ENCODE measurements at places on chromosomes 11 and 22.

GRCh38 chr11:102266099-102266498 lies 51.2 kb upstream of the BIRC3 start:
- DNase-seq: no peak

DNA sequence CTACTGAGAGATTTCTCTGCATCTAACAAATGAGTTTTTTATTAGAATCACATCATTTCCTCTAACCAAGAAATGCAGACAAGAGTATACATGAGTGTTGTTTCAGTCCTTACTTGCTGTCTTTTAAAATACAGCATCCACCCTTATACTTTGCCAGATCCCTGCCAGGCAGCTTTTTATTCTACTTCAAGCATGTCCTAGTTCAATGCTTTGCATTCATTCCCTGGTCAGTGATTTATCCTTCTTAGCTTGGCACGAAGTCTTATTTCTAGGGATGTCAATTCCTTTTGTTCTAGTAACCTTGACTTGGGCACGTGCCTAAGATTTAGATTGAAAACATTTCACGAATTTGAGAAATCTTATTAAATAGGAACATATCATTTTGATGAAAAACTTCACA lies 307.2 kb upstream of the MPPED2 start:
- DNase-seq: no peak

GRCh38 chr11:45440111-45440510 lies 154.0 kb upstream of the SYT13 start:
- no peak for DNase-seq

DNA sequence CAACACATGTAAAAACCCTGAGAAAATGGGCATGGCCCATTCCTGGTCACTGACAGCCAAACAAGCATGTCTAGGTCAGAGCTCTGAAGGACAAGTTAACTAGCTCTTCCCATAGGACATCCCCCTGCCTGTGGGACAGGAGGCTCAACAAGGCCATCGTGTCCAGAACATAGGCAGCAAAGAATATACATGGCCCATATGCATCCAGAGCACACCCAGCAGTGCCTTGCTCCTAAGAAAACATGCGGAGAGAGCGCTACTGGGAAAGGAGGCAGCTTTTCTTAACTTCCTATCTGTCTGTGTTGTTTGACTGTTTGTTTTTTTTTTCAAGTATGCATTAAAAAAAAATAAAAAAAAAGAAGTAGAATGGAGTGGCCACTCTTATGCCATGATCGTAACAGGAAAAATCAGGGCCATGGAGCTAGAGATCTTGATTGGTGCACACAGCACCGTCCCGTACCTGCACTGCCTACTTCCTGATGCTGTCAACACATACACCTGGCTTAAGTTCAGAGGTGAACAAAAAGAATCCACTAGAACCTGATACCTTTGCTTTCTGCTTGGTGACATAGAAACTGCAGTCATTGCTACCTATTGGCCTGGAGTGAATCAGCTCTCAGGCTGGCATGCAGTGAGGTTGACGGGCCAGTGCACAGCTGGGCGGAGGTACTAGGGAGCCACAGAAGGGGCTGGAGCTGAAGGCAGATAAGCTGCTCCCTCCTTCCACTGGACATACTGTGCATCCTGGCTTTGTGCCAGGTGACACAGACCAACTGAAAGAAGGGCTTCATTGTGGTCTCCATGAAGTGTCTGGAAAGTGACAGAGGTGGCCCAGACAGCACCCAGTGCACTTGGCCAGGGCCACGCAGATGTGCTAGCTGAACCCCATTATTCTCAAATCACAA lies 11.9 kb downstream of the UFD1 start:
- no peak for DNase-seq

DNA sequence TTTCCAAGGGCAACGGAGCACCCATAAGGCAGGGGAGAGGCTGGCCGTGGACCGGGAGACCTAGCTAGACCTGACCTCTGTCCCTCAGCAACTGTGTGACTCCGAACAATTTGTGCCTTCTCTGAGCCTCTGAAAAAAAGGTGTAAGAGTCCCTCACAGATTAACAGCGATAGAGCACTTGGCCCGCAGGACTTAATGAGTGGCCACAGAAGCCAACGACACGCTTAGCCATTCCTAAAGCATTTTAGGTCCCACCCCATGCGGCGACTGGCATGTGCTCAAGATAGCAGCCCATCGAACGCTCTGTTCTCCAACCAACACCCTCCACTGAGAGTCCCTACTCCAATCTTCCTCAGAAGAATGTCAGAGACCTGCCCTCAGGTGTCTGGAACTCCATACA lies 1.5 kb downstream of the SULT4A1 start:
- no peak for DNase-seq

DNA sequence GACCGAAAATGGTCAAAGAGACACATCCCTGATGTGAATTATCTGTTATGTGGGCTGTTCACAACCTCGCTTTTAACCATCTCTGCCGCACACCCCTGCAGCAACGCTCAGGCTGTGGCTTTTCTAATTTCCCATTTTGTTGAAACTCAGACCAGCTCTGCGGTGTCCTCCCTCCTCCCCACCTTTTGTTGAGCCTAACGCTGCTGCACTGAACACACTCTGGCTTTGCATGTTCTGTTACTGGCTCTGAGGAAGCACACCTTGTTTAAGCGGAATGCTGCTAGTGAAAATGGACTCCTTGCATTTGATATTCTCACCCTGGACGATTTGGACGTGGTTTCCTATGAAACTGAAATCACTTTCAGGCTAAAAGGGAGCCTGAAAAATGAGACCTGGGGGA lies 198.5 kb upstream of the MTNR1B start:
- no peak for DNase-seq

DNA sequence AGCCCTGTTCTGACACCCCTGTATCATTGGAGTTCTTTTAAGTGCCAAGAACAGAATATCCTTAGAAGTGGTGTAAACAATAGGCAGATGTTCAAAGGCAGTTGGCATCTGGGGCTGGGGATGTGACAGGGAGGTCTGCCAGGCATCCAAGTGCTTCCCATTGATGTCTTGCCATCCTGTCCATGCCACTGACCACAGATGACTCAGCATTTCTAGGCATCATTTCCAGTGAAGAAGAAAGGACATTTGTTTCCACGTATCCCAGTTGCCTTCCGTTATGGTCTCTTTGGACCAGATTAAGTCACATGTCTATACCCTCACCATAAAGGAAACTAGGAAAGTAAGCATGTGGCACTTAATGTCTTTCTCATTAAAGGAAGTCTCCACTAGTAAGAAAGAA lies 76.7 kb upstream of the BARX2 start:
- no peak for DNase-seq

DNA sequence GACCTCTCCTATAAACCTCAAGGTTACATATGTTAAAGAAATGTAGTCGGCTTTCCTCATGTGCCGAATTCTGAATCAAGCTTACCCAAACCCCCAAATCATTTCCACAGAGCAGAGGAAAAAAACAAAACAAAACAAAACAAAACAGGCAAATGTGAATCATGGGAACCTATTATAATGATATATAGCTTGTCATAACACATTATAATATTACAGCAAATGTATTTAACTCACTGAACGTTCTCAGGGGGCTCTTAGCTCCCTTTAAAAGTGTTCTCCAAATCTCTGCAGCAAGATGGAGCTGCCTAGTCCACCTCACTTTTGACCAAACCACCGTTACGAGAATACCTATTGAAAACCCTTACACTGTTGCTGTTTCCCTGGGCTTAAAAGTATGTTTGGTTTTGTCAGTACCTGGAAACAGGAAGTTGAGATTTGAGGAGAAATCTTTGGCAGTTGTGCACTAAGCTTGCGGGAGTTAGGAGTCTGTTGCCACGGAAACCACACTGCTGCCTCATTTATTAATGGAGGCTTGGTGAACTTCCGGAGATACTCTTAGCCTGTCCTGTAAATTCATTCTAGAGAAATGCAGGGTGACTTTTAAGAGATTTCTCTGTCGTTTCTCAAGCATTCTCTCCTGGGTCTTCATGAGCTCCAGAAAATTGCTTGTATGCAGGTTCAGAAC lies 167.0 kb upstream of the RASSF10 start:
- no peak for DNase-seq

DNA sequence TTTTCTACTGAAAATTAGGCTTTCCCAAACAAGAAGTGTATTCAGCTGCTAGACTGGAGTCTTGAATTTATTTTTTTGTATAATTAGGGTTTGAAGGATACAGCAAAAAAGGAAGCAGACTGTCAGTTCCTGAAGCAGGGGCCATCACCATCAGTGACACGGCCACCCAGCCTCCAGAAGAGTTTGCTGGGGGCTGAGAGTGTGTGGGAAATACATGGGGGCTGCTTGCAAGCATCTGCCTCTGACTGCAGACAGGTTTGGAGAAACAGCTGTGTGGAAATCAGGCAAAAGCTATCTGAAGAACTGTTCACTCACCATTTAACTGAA lies 23.0 kb downstream of the FZD4 start:
- no peak for DNase-seq

GRCh38 chr11:86277741-86278140 lies 24.3 kb upstream of the HIKESHI start:
- no peak for DNase-seq

GRCh38 chr11:107857550-107858216 lies 904 bp downstream of the SLC35F2 start:
- no peak for DNase-seq

DNA sequence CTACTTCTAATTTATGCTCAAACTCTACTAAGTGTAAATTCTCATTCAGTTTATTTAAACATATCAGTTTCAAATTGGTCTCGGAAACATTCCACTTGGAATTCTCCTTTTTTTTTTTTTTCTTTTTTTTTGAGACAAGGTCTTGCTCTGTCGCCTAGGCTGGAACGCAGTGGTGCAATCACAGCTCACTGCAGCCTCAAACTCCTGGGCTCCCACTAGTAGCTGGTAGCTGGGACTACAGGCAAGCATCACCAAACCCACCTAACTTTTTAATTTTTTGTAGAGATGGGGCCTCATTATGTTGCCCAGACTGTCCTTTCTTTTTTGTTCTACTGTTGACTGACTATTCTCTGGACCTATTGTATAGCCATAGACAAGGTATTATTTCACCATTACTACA lies 33.3 kb upstream of the CCDC81 start:
- no peak for DNase-seq

DNA sequence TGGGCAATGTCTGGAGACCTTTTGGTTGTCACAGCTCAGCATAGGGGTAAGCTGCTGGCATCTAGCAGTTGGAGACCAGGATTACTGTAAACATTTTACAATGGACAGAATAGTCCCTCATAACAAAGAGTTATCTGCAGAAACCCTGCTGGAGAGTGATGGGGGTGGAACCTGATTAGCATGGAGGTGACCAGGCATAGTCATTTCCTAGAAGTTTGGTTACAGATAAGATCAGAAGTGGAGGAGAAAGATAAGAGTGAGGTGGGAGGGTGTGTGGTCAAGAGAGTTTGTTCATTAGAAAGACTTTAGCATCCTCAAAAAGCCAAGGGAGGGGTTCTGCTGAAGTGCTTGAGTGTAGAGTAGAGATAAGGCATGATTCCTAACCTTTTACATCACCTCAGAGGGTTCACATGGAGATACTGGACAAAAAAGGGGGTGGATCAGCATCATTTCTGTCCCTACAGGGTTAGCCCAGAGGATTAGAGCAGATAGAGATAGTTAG lies 38.8 kb downstream of the PRDM11 start:
- DNase-seq: no peak

- no peak for DNase-seq
Measured at GRCh38 chr22:50218996-50219727, 18.4 kb downstream of the SELENOO start.

- no peak for DNase-seq
Measured at GRCh38 chr11:42036201-42036600, 576.7 kb upstream of the LRRC4C start.

DNA sequence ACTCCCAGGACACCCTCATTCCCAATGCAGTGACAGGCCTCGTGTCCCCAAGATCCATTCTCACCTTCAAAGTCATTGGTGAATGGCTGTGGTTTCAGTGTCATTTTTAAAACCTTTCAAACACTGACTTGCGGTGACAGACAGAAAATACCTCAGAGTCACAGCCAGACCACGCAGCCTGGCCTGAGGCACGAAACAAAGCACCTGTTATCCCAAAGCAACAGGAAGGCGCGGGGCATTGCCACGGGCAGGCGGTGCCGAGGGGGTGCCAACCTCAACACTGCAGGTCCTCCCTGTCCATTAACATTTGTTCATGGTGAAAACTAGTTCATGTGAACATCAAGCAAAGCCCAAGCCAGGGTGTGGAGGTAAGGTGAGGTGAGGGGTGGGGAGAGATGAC lies 38.2 kb downstream of the RPUSD4 start:
- DNase-seq: no peak
